ENCODE measurements at places on chromosomes 12 and 14. TPM values are rescaled to one million over a fixed set of nuclear protein-coding genes. Genes with fewer than 3 reads are reported as not detected.

DNA sequence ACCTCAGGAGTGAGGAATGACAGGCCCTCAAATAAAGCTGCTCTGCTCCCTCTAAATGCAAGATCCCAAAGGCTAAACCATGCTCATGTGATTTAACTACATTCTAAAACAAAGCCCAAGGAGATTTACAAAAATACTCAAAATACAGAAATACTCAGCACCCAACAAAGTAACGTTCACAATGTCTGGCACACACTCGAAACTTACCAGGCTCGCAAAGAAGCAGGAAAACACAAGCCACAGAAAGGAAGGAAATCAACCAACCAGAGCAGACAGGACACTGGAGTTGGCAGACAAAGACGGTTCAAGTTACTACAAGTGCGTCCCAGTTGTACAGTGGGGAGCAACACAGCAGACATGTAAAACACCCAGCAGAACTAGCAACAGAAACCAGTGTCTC is 33.4 kb downstream of the STX2 start:
- no peak for DNase-seq

DNA sequence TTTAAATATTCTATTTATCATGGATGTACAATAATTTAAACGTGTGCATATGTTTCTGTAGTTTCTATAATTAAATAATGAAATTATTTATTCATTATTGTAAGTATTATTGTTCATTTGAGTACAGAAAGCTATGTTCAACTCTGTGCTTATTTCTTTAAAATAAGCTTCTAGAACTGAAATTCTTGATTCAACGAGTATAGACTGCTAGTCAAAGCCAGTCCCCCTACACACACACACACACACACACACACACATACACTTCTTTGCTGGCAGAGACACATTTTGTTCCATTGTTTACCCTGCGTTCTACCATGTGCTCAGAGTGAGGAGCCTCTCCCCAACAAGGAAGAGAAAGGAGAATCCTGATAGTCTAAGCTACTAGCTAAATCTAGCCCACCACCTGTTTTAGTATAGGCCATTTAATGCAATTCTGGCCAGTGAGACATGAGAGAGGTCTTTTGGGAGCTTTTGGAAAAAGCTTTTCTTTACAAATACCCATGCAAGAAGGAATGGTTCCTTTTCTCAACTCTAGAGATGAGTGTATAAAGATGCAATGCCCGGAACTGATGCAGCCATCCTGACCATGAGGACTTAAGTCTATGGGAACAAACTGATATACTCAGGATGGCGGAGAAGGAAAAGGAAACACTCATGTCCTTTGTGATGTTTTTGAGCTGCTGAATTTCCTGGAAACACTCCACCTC is 161.4 kb downstream of the NDUFA12 start:
- DNase-seq, result no peak

- no peak for DNase-seq
Observed at GRCh38 chr12:41605545-41606305, 417.6 kb downstream of the PDZRN4 start.

- no peak for DNase-seq
Observed at GRCh38 chr12:24911271-24911791, 37.6 kb downstream of the BCAT1 start.

DNA sequence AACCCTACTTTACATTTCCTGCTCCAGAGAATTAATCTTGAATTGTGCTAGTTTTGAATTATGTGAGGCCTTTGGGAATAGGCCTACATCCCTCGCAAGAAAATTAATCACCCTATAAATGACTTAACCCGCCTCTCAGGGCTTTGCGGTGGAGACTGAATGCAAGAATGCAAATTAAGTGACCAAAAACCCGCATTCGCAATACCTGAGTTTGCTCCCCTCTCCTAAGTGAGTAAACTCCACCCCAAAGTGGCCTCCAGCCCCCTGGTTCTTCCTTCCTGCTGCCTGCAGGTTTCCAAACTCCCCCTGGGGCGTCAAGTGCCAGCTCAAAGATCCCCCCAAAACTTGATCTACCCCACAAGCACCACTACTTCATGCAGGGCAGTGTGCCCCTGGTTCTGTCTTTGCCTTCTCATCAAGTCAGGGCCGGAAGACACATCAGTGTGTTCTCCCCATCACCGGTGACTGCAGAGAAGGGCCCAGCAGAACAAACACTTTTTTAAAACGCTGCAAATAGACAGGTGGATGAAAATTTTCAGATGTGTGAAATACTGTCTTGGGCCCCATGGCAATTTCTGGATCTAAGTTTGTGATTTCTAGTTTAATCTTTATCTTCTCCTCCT is 644.7 kb downstream of the VRK1 start:
- no peak for DNase-seq

MGAT4C gene
- not detected for total RNA-seq
